Fibroblast of the aortic adventitia (primary cell): ENCODE measurements at places on chromosomes 5 and 9. TPM values are rescaled to one million over a fixed set of nuclear protein-coding genes. Genes with fewer than 3 reads are reported as not detected.

Gene F12
- total RNA-seq, result 0.27 and 1.4 TPM in 2 replicates

DNA sequence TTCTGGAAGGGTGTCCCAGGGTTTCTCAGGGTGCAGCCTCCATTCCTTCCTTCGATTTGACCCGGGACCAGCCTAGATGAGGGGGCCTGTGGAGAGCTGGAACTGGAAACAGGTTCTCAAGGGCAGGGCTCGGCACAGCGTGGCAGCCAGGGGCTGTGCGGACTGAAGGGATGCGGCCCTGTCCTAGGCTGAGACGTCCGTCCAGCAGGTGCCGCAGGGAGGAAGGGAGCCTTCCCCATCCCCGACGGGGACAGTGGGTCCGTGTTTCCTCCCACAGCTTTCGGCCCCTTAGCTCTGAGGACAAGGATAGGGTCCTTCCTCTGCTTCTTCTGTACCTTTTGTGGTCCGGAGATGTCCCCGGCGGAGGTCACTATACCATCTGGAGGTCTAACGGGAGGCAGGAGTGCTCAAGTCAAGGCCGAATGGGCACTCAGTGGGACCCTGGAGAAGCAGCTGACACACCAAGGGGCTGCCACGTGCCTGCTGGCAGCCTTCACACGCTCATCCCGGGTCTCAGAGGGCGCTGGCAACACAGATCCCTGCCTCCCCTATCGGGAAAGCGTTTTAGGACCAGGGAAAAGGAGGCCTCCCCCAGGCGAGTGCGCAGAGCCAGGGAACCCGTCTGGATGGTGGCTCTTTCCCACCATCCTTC, 49.9 kb downstream of the USP20 start:
- DNase-seq, result no peak

Gene SPATA31C1
- not detected in 2 replicates for total RNA-seq

DNA sequence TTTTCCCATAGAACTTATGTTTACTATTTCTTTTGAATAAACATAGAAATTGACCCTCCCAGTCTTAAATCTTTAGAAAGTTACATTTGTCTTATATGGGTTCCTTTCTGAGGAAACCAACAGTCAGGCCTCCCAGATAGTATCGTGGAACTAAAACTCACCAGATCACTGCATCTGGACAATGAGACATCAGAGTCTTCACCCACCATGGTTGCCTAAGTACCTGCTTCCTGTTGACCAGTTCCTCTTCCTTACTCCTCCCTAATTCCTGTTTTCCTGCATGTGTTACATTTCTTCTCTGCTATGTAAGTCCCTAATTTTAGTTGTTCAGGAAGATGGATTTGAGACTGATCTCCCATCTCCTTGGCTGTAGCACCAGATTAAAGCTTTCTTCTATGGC, 462.2 kb downstream of the DIRAS2 start:
- no peak for DNase-seq

DNA sequence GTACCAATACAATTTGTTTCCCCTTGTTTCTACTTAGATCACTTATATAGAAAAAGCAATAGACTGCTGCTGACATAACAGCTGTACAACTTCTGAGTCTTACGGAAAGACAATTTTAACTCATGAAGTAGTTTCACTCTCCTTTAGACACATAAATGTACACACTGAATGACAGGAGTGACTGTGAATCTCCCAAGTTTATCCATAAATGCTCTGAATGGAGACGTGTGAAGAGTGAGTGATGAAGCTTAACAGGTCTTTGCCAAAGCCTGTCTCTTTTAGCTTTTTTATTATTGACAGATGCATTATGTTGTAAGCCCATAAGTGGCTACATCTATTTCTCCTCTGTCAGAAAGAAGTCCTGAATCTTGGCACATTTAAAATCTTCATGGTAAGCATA, 265.9 kb downstream of the TRIM36 start:
- DNase-seq, result no peak

Gene SLC1A1
- total RNA-seq, result 9.6 and 41.7 TPM in 2 replicates

Gene ATP10B
- total RNA-seq, result not detected in 2 replicates

Gene MORN5
- not detected in 2 replicates for total RNA-seq

Gene GPX8
- 79.7 and 244 TPM in 2 replicates for total RNA-seq

Gene TAF11L5
- not detected in 2 replicates for total RNA-seq

Gene PLK2
- 400 and 1,041 TPM in 2 replicates for total RNA-seq

- DNase-seq, result no peak
Observed at GRCh38 chr5:178182158-178182876, 4.9 kb downstream of the GMCL2 start.

- DNase-seq, result peak; percentile 7
Observed at GRCh38 chr5:109558952-109559351, 130.8 kb upstream of the MAN2A1 start.

GRCh38 chr5:10213316-10213715, 36.4 kb downstream of the ATPSCKMT start:
- no peak for DNase-seq

DNA sequence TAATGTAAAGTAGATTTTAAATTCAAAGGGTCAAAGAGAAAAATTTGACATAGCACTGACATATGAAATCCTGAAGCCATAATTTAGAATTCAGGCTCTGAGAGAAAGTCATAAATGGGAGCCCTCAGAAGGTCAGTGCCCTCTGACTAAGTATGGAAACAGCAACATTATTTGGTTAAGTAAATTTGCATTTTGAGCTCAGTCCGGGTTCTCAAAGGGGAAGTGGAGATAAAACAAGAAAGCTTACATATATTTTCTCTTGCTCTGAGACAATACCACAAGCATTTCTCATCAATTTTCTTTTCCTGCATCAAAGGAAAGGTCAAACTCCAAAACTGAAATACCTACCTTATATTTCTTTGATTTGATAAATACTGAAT, 348.0 kb downstream of the SEMA5A start:
- no peak for DNase-seq

DNA sequence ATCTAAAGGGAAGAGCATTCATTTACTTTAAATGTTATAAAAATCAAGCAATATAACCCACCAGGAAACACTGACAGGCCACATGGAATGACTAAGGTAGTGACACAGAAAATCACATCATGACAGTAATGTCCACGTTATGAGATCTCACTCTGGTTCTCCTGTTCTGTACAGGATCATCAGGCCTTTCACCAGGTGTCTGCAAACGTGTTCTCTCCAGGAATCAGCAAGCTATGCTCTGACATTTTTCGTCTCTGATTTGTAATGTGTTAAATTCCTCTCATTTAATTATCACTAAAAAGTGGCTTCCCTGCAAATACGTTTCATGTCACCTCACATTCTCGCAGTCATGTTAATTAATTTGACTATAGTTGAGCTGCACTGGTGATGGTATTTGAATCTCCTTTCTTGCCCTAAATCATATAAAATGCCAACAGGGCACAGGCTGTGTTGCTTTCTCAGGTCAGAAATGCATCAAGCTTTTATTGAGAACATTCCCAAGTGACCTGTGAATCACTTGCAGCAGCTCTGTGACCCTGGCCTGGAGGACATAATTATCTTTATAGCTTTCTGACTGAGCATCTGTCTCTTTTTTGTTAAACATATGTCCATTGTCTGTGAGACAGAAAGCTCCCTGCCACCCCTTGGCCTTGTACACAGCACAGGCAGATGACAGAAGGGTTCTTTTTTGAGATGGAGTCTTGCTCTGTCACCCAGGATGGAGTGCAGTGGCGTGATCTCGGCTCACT, 196.2 kb downstream of the DIRAS2 start:
- DNase-seq, result no peak

DNA sequence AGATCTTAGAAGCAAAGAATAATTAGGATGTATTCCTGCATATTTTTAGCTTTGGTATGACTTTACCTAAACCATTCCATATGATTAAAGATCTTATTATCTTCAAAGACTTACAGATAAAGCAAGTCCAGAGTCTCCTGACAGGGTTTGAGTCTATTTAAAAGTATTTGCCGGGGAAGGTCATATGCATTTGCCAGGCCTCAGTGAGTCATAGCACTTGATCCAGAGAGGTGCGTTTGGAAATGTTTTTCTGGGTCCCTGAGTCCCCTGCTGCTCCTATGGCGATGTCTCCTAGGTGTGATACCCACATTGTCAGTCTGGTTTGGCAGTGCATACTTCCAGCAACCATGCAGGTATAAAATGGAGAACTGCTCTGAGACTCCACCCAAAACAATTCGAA, 217.0 kb downstream of the FBXL7 start:
- peak; percentile 56 for DNase-seq

Gene RAI14
- total RNA-seq, result 85.9 and 100 TPM in 2 replicates

Gene IFNA2
- total RNA-seq, result not detected in 2 replicates

DNA sequence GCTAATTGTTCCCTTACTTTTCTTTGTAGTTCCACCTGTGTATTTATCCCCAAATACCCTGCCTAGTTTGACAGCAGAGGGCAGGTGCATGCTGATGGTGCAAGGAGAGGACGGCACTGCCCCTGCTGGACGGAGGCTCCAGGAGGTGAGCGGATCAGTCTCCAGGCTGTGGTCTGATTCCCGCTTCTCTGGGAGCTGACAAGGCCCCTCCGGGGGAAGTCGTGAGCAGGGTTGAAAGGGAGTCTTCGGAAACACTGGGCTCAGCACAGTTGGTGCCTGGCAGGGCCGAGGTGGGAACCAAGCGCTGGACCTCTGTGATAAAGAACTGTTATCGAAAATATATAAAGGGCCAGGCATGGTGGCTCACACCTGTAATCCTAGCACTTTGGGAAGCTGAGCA, 52.9 kb downstream of the RASGEF1C start:
- no peak for DNase-seq

Gene TLR4
- 4.8 and 16.8 TPM in 2 replicates for total RNA-seq

DNA sequence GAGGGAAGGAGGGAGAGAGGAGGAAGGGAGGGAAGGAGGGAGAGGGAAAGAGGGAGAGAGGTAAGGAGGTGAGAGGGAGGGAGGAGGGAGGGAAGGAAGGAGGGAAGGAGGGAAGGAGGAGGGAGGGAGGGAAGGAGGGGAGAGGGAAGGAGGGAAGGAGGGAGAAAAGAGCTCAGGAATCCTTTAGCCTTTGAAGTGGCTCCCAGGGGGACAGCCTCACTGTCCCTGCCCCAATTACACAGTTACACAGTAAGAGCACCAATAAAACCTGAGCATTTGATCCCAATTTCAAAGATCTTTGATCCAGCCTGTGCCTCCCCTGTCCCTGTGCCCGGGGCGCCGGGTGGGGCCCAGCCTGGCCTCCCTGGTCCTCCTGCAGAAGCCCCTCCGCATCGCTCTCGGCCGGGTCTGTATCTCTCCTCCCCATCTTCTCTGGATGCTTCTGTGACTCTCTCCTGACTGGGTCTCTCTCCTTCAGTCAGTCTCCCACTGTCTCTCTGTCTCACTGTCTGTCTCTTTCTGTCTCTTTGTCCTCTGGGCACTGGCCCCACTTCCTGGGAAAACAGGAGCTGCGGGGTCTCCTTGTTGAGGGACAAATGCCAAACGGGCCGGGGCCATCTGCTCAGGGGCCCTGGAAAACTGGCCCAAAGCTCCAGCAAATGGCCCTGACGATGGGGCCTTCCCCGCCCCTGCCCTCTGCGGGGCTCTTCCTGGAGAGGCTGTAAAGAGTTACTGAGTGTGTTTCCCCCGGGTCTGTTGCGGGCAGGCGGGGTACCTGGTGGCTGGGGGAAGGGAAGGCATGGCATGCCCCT, 54.2 kb upstream of the EGFL7 start:
- no peak for DNase-seq

DNA sequence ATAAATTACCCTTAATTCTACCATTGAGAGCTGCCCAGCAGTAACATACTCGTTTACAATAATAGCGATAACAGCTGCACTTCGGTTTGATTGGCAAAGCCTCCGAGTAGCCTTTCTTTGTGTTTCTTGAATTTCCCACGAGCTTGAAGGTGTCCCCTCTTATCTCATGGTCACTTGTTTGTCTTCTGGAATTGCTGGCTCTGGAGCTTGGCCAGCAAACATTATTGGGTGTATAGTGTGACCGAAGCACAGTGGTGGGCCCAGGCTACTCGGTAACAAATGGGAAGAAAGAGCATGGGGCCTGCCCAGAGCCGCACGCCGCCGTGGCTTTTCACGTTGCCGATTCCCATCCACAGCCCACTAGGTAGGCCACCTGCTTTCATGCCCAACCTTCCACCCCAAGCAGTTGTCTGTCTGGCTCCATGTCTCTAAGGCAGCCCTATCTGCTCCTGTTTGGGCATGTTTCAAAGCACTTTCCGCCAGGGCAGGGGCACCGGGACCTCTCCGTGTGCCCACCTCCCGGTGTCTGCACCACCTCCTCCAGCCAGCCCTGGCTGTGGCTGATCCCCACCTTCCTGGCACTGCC, 8.7 kb downstream of the STKLD1 start:
- no peak for DNase-seq
